ENCODE measurements at places on chromosomes 12 and 14.

DNA sequence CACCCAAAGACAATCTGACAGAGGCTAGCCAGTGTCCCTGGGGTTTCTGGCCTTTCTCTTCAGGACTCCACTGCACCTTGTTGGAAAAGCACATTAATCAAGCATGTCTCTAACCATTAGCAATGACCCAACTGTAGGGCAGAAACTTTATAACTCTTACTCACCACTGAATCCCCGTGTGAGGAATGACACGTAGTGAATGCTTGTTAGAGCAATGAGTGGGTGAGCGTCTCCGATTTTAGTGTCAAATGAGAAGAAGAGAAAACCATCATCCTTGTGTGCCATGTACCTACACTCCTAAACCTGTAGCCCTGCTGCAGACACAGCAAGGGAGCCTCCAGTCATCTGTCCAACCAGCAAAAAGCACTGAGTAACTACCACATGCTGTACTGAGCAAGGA is 56.5 kb upstream of the GPR68 start:
- no peak for DNase-seq

DNA sequence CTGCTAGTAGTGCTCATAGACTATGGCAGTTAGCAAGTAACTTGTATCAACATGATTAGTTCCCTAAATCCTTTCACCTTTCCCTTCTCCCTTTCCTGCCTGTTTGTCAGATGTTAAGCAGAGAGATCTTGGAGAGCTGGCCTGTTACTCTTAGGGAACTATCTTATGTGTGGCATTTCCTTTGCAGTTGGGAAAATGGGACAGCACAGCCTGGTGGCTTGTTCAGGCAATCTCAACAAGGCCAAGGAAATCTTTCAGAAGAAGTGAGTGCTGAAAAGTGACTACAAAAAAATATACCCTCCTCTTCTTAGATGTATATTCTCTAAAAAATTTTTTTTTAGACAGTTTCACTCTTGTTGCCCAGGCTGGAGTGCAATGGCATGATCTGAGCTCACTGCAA is 7.4 kb downstream of the PARP2 start:
- DNase-seq: no peak

DNA sequence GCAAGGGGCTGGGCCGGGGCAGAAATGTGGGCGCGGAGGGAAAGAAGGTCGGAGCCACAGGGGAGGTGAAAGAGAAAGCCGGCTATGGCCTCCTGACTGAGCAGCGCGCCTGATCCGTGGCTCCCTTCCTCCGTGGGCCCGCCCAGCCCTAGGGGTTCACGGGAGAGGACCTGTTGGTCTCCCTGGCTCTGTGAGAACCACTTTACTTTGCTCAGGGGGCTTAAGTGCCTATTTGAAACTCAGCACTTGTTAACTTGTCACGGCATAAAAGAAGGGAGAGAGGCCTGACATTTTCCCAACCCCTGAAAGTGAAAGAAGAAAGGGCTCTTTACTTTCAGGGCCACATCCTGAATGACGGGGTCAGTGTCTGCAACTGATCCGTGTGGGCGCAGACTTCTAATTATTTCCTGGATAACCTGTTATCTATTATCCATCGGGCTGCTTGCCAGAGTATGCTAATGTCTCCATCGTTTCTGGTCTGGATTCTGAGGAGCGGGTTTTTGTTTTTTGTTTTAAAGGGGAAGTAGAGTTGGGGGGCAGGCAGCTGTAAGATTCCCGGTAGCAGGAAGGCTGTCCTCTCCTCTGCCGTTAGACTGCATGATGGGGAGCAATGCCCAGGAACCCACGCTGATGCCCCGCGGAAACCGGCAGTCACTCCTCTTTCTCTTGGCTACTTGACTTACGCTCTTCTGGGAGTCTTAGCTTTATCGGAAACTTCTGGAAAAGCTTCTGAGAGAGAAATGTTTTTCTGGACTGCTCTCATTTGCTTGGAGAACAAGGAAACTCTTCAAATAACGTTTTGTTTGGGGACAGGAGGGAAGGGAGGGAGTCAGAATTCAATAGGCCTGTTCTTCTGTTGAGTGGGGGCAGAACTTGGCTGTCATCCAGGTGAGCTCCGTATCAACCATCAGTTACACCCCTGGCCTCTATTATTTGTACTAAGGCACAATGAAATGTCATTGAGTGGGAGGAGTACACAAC is 127.7 kb upstream of the MAX start:
- DNase-seq: peak; percentile 21

- no peak for DNase-seq
Observed at GRCh38 chr12:64029013-64029857, 184.7 kb downstream of the SRGAP1 start.

GRCh38 chr14:75738192-75738591 is 77.1 kb downstream of the TTLL5 start:
- DNase-seq: no peak

- peak; percentile 11 for DNase-seq
Observed at GRCh38 chr12:49129332-49130150, 1.7 kb downstream of the TUBA1B start.

DNA sequence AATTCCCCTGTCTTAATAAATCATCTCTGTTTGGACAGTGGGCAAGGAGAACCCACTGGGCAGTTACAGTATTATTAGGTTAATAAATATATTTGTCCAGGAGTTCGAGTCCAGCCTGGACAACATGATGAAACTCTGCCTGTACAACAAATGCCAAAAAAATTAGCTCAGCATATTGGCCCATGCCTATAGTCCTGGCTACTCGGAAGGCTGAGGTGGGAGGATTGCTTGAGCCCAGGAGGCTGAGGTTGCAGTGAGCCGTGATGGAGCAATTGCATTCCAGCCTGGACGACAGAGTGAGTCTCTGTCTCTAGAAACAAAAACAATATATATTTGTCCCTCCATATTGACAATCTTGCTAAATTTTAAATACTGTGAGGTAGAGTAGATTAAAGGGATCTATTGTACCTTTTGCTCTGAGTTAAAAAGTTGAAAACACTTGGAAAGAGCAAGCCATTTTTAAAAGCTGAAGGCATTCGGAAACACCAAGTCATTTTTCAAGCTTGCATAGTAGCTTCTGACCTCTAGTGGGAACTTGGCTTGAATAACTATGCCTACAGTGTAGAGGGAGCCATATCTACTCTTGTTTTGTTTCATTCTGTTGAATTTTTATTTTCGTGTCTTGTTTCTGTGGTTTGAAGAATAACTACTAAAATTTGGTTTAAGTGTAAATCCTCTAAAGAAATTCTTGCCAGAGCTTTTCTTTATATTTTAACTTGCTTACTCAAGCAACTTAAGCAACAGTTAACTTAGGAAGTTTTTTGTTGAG is 14.6 kb upstream of the EEA1 start:
- no peak for DNase-seq

- no peak for DNase-seq
Observed at GRCh38 chr14:104676130-104676693, 13.2 kb upstream of the INF2 start.

DNA sequence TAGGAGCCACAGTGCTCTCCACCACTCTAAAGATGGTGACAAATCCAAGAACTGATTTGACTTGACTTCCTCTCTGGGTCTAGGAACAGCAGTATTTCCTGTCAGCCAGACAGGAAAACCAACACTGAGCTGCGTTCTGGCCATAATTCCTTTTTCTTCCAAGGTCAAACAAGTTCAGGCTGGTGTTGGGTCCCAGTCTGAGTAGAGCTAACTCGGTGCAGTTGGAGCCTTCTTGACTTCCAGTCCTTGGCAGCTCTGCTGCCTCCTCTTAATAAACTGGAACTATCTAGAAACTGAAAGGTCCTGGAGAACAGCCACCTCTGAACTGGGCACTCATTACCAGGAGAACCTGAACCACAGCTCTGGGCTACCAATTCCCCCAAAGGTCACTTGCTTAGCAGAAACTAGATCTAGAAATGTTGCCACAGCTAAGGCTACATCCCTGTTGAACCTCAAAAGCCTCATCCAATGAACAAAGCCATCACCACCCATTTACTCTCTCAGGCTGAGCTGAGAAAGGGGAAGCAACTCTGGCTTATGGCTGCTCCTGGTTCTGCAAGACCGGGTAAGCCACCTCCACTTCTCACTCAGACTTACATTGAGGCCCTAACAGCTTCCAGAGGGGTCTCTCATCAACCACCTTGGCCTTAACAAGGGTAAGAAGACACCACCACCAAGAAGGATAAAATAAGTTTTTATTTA is 27.7 kb downstream of the MAX start:
- DNase-seq: no peak

GRCh38 chr14:88683119-88683518 is 109.6 kb downstream of the EML5 start:
- DNase-seq: no peak

GRCh38 chr14:22737052-22737451 is 29.4 kb upstream of the OXA1L start:
- peak; percentile 19 for DNase-seq

GRCh38 chr14:31360919-31361662 is 59.3 kb downstream of the HEATR5A start:
- no peak for DNase-seq

DNA sequence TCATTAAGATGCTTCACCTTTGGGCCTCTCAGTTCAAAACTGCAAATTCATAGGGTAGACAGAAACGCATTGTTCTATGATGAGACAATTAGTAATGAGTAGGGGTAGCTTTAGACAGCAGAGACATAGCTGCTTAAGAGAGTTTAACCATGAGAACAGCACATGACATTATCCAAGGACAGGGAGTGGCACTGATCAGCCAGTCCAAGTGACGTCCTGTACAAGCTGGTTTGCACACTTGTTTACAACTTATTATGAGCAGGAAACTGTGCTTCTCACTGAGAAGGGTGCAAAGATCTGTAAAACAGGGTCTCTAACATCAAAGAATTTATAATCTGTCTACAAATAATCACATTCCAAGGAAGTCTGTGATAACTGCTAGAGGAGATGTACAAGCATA is 11.2 kb upstream of the SRSF5 start:
- DNase-seq: no peak

GRCh38 chr12:54066408-54066807 is 12.8 kb downstream of the HOXC4 start:
- no peak for DNase-seq

DNA sequence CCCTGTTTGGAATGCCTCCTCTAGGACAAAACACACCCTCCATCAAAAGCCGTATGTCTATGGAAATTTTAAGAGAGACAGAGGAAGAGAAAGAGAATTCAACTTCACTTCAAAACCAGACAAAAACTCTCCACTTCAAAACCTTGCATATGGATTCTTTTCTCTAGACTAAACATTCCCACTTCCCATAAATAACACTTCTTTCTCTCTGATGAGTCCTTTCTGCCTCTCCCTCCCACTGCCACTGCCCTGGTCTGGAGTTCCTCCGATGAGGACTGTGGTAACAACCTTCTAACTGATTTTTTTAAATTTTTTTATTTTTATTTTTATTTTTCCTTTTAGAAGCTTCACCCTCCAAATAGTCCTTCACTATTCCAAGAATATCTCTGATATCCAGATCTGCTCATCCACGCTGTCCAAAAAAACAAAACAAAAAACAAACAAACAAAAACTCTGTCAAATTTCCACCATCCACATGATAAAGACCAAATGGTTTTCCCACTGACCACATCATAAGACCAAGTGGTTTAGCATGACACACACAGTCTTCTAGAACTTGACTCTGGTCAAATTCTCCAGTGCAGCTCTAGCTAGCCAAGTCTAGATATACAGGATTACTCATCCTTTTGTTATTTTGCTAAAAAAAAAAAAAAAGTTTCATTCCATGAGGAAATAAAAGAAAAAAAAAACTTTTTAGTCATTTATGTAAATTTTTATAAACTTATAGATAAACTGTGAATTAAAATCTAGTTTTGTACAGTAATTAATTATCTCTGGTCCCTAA is 256.0 kb downstream of the PPFIA2 start:
- DNase-seq: no peak

DNA sequence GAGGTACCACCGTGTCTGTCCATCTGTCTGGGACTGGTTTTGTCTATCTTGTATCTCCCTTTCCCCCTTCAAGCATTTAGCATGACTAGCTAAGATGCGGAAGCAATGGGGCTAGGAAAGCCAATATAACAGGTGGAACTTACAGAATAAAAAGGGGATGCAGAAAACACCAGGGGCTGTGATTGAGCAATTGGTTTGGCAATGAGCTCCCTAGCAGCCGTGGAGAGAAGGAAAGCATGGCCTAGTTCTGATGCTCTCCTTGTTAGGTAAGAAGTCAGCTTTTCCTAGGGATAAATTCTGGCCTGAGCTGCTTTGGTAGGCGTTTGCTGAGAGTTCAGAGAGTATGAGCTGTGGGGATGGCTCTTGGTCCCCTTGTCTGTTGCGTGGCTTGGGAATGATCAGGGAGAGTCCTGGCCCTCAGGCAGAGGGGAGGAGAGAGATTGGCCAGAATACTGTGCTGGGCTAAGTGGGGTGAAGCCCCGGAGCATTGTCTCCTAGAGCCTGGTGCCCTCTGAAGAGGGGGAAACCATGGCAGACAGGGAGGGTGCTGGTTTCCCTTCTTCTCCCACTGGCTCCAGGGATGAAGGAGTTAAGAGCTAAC is 7.1 kb downstream of the SETD1B start:
- DNase-seq: no peak

DNA sequence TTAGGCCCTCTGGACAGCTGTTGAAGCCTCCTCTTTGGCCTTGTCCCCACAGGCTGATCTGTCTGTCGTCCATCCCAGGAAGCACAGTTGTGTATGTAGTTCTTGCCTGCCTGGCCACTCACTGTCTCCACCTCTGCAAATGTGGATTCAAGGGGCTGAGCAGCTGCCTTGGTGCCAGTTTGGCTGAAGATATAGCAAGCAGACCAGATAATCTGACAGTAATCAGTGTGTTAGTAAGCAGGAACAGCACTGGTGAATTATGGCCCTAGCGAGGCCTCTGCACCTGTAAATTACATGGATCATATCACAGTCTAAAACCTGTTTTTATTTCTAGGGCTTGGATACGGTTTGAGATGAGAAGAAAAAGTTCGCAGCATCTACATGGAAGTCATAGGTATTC is 282.5 kb upstream of the NOS1 start:
- DNase-seq: no peak
